ENCODE measurements at places on chromosomes 6 and 20. TPM values are rescaled to one million over a fixed set of nuclear protein-coding genes. Genes with fewer than 3 reads are reported as not detected.
A peak's percentile ranks its signal among the peaks of the same experiment; 100 is the strongest.

The C20orf202 gene
- total RNA-seq, result 0.23 TPM

The RIPOR2 gene
- 4.1 TPM for total RNA-seq

The PRR18 gene
- not detected for total RNA-seq

The TOP1 gene
- 57.7 TPM for total RNA-seq

The YWHAB gene
- total RNA-seq, result 251 TPM

The CENPW gene
- 9.8 TPM for total RNA-seq

The FAM83B gene
- total RNA-seq, result 17.5 TPM

The SIRPG gene
- total RNA-seq, result 1.1 TPM

The OLIG3 gene
- not detected for total RNA-seq

The ZC2HC1B gene
- total RNA-seq, result not detected

The UBE2V1 gene
- total RNA-seq, result 94.4 TPM

DNA sequence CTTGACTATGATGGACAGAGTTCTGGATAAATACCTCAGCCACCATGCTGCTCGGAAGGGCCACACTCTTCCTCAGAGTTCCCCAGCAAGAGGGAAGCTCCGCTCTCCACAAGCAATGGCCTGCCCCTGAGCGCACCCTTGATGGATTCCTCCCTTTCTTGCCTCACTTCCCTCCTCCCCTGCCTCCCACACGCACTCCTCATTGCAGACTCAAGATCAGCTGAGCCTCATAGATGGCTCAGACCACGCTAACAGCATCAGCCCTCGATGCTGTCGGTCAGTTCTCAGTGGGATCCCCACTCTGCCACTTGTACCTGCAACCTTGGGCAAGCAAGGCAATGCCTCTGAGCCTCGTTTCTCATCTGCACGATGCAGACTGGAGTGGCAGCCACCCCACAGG is 123.3 kb downstream of the BMP7 start:
- no peak for DNase-seq

DNA sequence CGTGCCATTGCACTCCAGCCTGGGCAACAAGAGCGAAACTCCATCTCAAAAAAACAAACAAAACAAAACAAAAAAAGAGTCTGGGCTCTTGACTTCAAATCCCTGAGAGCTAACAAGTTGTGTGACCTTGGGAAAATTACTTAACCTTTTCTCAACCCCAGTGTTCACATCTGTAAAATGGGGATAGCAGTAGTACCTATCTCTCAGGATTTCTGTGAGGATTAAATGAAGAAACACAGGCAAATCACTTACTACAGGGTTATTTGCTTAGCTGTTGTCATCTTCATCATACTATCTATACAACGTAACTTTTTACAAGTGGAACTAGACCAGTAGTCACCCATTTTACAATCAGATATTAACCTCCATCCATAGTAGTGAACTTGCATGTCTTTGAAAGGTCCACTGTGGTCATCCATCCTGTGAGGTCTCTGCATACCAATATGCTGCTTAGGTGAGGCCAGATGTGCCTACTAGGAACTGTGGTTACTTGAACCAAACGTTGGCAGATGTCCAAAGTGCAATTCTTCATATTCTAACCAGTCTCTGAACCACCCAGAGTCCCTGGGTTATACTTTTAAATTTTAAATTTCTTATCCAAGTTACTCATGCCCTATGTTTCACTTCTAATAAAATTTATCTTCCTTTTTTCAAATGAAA is 128.9 kb upstream of the BEND3 start:
- DNase-seq, result no peak

DNA sequence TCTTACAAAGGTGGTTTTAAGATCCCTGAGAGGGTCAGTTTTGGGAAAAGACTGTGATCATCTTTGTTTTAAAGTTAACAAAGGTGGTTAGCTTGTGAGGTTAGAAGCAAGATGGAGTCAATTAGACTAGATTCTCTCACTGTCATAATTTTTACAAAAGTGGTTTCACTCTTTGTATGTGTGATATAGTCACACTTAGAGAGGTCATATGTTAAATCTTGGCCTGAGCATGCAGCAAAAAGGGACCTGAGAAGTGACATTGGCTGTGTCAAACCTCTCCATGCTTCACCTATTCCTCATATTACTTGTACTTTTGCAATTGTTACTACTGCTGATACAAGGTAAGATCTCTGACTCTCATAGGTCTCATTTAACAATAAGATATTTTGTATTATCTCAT is 368.0 kb downstream of the TBC1D32 start:
- no peak for DNase-seq

- DNase-seq, result no peak
Observed at GRCh38 chr20:10637031-10637559, 36.7 kb downstream of the JAG1 start.

GRCh38 chr6:134658596-134658995 is 291.3 kb downstream of the ALDH8A1 start:
- DNase-seq, result no peak

DNA sequence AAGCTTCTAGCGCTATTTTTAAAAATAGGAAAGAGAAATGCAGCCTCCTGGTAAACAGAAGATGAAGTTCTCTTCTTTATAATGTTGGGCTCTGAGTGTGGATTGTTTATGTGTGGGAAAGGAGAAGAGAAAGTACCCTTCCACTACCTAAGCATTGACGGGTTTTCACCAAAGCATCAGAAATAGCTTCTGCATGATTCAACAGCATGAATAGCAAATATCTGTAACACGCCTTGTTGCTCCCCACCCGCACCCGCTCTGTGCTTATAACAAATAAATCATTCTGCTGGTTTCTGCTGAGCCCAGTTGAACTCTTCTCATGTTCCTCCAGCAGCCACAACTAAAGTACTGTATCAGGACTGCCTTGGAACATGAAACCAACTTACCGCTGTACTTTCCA is 20.7 kb downstream of the TXLNB start:
- no peak for DNase-seq

GRCh38 chr20:37347891-37348791 is 2.2 kb downstream of the SRC start:
- DNase-seq, result no peak

DNA sequence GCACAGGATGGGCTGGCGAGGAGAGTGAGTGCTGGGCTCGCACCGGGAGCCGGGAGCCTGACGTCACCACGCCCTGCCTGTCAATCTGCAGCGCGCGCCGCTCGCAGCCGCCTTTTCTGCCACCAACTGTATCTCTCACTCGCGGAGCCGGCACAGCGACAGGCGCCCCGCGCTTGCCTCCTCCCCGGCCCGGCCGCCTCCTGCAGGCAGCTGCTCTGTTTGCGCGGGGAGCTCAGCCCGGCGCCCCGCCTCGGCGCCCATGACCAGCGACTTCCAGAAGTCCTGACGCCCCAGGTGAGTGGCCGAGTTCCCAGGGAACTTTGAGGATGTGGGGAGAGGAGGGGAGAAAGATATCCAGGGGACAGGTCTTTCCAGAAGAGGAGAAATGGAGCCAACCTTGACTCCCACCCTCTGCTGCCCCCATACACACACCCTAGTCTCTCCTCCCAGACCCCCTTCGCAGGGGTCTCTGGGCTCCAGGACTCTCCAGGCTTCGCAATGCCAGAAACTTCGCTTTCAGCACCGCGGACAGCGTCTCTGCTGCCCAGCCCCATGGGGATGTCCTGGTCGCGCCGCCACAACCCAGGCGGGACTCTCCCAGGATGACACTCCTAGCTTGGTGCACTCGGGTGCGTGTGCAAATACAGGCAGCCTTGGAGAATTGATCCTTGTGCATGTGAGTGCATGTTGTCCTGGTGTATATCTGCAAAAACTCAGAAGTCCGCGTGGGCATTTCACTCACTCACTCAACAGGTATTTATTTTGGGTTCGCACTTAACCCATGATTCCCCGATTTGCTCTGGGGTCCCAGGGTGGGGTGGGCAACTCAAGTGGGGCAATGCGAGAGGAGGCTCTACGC is at the start of gene GPR6:
TSS of gene GPR6 (plus strand) at position 138 of the 859 bp plus-strand sequence. CDS start 802 bp downstream, outside the sequence.
- peak; percentile 43 for DNase-seq

- no peak for DNase-seq
Observed at GRCh38 chr6:148375401-148375800, 32.8 kb downstream of the SASH1 start.

DNA sequence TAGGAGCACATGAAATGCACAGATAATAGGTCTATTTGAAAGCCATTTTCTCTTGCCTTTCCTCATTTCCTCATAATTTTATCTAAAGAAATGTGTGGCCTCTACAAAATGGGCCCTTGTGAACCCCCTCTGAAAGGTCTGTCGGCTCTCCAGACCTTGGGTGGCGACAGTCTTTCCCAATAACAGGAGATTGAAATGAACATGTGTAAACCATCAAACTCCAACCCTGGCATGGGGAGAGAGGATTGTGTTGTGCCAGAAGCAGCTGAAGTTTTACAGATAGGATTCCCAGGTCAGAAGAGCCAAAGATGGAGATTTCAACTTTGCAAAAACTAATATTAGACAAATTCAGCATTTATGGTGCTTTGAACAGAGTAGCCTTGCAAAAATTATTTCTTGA is 277.1 kb upstream of the ECI2 start:
- DNase-seq, result no peak

- DNase-seq, result no peak
Observed at GRCh38 chr20:33709905-33710541, 10.1 kb downstream of the PXMP4 start.

GRCh38 chr6:14517516-14518105 is 400.0 kb downstream of the CD83 start:
- DNase-seq, result no peak

- DNase-seq, result no peak
Observed at GRCh38 chr6:35948725-35949124, 27.8 kb upstream of the SRPK1 start.

GRCh38 chr20:9119776-9120175 is 50.9 kb downstream of the PLCB4 start:
- DNase-seq, result no peak

DNA sequence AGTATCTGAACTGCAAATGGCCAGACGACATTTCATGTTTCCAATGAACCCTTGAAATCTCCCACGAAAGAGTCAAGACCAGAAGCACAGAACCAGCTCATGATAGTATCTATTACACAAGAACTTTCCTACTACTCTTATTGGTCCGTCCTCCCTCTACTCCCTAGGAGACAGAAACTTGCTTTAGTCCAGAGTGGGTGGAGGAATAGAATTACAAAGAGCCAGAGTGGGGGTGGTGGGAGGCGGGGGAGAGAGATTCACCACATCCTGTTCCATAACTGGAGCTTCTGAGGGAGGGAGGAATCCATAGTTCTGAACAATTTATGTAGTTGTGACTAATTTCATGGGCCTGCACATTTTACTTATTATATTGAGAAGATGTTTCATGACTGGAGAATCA is 18.5 kb upstream of the WFDC10A start:
- DNase-seq, result no peak

DNA sequence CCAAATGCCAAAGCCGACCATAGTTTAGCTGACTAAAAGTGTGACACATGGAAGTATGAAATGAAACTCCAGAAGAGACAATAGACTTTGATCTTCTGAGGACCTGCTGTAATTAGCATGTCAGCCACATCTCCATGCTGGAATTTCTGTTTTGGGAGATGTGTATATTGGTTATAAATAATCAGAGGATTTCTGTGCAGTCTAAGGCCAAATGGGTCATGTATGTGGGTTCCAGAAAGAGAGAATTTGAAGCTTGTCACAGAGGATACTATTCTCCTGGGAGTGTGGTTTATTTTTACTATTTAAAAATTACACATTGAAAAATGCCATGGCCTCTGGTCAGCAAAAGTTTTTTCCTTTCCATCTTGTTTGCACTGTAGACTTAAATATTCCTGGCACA is 405.5 kb upstream of the PLCB4 start:
- DNase-seq, result no peak

GRCh38 chr6:77019081-77019480 is 444.2 kb downstream of the HTR1B start:
- no peak for DNase-seq

- no peak for DNase-seq
Observed at GRCh38 chr6:168934660-168935627, 318.7 kb downstream of the THBS2 start.

DNA sequence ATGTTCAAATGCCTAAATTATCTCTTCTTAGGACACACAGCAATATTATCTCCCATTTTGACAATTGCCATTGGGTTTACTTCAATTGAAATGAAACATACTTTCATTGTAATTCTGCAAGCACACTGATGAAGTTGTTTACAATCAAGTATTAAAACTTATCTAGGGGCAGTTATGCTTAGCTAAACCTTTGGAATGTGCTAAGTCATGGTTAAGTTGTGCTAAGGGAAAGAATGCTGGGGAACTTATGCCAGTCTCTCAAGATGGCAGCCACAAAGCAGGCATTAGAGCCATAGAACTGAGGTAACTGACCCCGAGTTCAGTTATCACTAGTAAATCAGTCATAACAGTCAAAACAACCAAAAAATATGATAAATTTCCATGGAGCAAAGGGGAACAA is 59.1 kb upstream of the NT5E start:
- DNase-seq, result no peak

DNA sequence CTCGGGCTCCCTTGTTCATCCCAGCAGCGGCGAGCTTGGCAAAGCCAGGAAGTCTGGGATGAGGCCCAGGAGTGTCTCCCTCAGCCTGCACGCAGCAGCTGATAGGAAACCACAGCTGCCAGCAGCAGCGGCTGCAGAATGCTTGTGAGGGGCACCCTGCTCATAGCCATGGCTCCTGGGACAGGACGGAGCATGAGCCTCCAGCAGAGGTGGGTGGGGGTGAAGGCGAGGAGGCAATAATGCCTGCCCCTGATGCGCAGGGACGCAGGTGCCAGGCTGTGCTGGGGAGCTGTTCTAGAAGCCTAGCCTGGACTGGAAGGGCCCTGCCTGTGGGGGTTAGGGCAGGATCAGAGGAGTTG is 157.9 kb downstream of the CD83 start:
- DNase-seq, result no peak

DNA sequence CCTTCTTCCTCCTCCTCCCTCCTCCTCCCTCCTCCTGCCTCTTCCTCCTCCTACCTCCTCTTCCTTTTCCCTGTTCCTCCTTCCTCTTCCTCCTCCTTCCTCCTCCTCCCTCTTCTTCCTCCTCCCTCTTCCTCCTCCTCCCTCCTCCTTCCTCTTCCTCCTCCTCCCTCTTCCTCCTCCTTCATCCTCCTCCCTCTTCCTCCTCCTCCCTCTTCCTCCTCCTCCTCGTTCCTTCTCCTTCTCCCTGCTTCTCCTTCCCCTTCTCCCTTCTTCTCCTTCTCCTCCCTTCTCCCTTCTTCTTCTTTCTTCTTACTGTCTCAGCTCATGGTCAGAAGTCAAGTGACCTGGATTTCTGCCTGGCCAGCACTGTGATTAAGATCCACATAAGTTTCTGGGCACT is 7.7 kb downstream of the MAS1 start:
- DNase-seq, result no peak

DNA sequence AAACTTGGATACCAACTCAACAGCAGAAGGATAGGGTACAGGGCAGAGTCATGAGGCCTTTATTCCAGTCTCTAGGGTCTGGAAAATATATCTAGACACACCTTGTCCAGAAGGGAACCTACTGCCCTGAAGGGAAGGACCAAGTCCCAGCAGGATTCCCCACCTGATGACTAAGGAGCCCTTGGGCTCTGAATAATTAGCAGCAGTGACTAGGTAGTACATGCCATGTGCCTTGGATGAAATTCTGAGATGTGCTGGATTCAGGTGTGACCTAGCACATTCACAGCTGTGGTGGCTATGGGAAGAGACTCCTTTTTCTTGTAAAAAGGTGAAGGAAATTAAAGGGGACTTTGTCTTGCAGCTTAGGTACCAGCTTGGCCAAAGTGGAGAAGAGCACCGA is 364.3 kb upstream of the PTCHD4 start:
- no peak for DNase-seq

- no peak for DNase-seq
Observed at GRCh38 chr20:4829514-4830215, 108.0 kb downstream of the PRND start.

- DNase-seq, result no peak
Observed at GRCh38 chr20:46260480-46260879, 47.8 kb downstream of the CDH22 start.

- no peak for DNase-seq
Observed at GRCh38 chr20:24651976-24652345, 182.5 kb downstream of the SYNDIG1 start.

GRCh38 chr6:62707156-62707555 is 421.1 kb upstream of the KHDRBS2 start:
- DNase-seq, result no peak

Data from mucosa of descending colon (tissue), 3 donors.